Right ventricle myocardium superior (tissue), 1 donor: ENCODE measurements at places on chromosomes 6 and 20.

GRCh38 chr6:55433446-55434130 lies 106.3 kb downstream of the GFRAL start:
- DNase-seq: no peak

DNA sequence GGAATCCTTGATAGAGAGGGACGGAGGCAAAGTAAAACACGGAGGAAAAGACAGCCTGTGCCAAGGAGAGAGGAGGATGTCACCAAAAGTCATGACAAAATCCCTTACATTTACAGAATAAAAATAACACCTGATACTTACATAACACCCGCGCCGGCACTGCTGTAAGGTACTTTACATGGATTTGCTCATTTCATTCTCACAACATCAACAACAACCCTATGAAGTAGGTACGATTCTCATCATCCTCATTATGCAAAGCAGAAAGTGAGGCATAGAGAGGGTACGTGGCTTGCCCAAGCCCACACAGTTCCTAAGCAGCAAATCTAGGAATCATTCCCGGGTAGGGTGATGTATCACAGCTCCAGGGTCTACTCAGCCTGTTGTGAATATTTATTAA lies 67.6 kb upstream of the NFATC2 start:
- no peak for DNase-seq

- no peak for DNase-seq
Observed at GRCh38 chr6:142927904-142928303, 17.1 kb downstream of the HIVEP2 start.

GRCh38 chr20:60210779-60211617 lies 252.8 kb downstream of the CDH26 start:
- DNase-seq: peak; percentile 75

- no peak for DNase-seq
Observed at GRCh38 chr6:14025160-14025559, 92.4 kb upstream of the CD83 start.

DNA sequence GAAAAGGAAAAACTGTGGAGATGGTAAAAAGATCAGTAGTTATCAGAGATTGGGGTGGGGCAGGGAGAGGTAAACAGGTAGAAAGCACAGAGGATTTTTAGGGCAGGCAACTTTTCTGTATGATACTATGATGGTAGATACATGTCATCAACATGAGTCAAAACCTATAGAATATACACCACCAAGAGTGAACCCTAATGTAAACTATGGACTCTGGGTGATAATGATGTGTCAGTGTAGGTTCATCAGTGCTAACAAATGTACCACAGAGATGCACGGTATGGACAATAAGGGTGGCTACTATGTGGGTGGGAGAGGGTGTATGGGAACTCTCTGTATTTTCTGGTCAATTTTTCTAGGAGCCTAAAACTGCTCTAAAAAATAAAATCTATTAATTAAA lies 18.5 kb downstream of the PACSIN1 start:
- DNase-seq: no peak

DNA sequence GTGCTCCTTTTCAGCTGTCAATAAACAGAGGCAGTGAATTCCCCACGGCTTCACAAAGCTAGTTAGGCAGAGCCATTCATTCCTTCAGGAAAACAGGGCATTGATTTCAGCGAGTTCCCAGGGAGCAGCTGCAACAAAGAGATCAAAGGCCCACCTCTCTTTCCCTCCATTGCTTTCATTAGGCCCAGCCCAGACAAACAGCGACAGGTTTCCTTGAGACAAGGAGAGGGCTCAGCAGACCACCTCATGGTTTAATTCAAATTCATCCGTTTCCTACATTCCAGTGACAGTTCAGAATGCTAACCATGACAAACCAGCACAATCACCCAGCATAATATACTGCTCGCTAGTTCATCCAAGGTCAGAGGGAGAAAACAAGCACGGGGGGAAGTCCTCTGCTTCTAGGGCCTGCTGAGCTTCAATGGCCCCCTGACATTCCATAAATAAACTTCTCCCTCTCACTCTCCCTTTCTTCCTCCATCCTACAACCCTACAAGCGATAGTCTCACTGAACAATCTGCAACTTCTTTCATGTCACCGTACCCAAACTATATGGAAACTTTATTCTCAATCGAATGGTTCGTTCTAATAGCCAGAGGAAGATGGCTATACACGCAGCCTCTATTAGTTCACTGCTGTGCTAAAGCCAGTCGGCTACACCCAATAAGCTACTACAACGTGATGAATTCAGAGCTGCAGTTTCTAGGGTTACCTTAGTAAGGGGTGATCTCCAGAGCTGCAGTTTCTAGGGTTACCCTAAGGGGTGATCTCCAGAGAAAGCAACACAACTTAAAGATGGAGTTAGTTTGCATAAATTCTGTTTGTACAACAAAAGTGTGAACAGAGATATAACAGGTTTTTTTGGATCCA lies 34.7 kb downstream of the PLAGL1 start:
- no peak for DNase-seq

GRCh38 chr20:61185841-61186601 lies 66.0 kb upstream of the CDH4 start:
- no peak for DNase-seq

DNA sequence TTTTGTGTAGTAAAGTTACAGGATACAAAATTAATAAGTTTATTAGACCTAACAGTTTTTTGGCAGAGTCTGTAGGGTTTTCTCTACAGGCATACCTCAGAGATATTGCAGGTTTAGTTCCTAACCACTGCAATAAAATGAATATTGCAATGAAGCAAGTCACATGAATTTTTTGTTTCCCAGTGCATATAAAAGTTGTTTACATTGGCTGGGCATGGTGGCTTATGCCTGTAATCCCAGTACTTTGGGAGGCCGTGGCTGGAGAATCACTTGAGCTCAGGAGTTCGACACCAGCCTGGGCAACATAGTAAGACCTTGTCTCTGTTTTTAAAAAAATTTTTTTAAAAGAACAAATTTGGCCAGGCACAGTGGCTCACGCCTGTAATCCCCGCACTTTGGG lies 16.0 kb downstream of the C6orf52 start:
- DNase-seq: no peak

GRCh38 chr20:16828666-16829305 lies 80.6 kb downstream of the OTOR start:
- DNase-seq: no peak

DNA sequence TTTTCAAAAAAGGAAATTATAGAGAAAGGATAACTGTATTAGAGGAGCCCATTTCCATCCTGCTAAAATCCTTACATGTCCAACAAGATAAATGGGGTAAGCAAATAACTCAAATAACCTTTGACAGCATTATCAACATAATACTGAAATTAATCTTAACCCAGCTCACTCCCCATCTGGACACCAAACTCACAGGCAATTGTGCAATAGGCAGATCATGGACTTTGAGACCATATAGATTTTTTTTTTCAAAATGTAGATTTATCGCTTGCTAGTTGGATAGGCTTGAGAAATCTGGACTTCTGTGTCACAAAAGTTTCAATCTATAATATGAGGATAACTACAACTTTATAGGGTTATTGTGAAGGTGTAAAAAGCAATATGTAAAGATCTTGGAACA lies 134.4 kb upstream of the ASCC3 start:
- DNase-seq: no peak

DNA sequence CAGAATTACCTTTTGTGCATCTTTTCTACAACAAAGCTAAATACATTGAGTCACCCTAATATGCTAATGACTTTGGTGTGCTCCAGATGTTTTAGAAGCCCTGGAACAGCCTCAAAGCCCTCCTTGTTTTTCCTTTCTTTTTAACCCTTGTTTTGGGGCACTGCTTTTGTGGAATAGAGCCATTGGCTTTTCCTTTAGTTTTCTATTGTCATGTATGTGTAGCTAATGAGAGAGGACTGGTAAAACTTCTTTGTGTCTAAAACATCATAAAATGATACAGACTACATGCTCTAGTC lies 158.8 kb downstream of the JARID2 start:
- no peak for DNase-seq

GRCh38 chr20:25246182-25246999 lies 1.5 kb upstream of the PYGB start:
- no peak for DNase-seq

- no peak for DNase-seq
Observed at GRCh38 chr20:2364044-2364443, 16.7 kb upstream of the TGM6 start.

DNA sequence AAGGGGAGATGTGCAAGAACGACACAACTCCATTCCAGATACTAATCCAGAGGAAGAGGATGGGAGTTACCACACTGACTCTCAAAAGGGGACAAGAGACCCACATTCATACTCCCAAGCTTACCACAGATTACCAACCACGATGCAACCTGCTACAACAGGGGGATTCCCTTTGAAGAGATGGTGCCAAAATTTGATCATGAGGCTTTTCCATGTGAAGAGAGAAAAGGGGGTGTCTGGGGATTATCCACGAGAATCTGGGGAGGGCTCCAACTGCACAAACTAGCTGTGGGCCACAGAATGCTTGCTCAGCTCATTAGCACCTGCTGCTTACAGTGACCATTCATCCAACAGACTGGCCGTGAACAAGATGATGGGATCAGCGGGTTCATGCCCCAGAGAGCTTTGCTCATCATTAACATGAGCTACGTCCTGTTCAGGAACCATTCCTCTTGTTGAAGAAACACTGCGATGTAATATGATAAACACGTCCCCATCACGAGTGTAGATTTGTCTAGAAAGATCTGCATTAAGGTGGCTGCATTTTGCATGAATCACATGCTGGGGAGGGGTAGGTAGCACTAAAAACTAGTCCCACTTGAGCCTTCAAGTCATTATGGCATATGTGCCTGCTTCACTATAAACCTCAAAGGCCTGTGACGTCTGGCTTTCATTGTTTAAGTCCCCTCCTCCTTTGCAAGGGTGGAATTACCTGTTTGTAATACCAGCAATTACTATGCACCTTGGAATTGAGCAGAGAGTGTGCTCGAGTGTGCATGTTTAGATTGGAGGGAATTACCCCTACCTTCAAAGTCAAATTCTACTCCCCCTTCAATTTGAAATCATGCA lies 4.0 kb downstream of the PLAGL2 start:
- no peak for DNase-seq

- no peak for DNase-seq
Observed at GRCh38 chr6:100554228-100554627, 89.5 kb upstream of the SIM1 start.

- DNase-seq: no peak
Observed at GRCh38 chr20:46694484-46694883, 5.2 kb upstream of the TP53RK start.

DNA sequence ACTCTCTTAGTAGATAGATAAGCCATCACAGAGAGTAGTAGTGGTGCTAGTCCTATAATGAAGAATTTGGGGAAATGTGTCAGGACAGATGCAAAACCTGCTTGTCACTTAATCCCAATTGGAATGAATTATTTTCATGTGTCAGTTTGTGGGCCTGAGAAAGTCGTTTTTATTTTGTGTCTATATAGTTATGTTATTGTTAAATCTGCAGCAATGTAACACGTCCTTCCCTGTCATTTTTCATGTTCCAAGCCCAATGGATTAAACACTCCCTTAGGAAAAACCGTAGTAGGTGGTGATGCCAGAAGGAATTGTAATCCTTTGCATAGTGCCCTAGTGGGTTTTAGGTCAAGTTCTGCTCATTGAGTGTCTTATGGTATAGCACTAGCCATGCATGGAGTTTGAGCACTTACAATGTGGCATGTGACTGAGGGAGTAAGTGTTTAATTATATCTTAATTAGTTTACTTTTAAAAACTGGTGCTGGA lies 105.9 kb upstream of the PRSS16 start:
- no peak for DNase-seq

GRCh38 chr20:42152575-42152974 lies 534.4 kb upstream of the CHD6 start:
- DNase-seq: no peak

DNA sequence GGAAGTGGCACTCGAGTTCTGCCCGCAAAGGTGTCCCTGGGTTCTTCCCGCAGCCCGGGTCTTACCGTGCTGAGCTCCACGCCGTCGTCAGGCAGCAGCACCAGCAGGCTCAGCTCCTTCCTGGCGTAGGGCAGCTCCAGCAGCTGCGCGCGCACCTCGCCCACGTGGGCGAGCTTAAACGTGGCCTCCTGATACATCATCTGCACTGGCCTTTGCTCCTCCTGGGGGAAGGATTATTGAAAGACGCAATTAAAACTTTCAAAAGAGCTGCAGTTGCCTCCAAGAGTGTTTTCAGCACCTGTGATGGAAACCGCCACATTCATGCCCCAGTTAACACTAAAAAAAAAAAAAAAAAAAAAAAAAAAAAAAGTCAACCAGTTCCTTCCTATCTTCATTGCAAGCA lies 11.3 kb downstream of the SERPINB9 start:
- DNase-seq: no peak

DNA sequence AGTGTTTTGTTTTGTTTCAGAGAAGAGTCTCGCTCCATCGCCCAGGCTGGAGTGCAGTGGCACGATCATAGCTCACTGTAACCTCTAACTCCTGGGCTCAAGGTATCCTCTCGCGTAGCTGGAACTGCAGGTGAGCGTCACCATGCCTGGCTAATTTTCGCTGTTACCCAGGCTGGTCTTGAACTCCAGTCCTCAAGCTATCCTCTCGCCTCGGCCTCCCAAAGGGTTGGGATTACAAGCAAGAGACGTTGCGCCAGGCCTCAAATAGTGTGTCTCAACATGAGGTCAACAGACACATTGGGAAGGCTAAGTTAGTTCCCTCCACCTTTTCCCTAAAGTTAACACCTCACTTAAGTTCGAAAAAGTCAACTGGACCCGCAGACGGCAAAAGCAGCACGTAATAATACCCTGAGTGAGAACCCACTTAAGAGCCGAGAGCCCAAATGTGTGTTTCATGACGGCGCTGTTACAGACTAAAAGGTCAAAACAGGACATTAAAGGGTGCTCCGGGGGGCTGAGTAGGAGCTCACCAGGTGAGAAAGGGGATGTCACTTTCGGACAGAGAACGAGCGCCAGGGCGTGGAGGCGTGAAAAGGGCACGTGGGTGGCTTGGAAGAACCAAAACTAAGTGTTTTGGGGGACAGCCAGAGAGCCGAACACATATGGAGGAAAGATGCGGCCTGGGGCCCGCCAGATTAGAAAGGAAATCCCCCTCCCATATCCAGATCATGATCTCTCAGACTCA lies 499 bp downstream of the TTI1 start:
- DNase-seq: no peak

- DNase-seq: no peak
Observed at GRCh38 chr6:9825526-9825925, 589.3 kb downstream of the TFAP2A start.

DNA sequence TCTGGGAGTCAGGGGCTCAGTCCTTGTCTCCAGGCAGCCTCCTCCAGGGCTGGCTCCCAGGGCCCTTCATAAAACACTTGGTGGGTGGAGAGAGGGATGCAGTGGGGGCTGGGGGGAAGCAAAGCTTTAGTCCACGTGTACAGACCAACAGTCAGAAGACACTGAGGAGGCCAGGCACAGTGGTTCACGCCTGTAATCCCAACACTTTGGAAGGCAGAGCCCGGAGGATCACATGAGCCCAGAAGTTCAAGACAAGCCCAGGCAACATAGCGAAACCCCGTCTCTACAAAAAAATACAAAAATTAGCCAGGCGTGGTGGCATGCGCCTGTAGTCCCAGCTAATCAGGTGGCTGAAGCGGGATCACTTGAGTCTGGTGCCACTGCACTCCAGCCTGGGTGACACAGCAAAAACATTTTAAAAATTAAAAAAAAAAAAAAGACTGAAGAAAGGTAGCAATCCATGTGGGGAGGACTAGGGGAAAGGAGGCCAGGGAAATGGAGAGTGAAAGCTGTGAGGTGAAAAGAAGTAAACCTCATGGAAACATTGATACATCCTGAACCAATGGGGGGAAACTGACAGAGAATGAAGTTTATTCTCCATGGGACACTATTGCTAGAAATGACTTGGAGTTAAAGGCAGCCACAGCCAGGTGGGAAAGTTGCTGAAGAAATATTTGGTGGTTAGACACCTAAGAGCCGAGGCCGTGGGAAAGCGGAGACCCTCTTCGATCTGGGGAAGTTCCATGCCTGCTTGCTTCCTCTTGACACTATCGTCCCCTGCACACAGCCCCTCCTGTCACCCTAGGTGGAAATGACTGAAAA lies 35.4 kb downstream of the PIM1 start:
- DNase-seq: no peak
